ENCODE measurements at places on chromosomes 2 and 18.

- peak; percentile 56 for DNase-seq
Measured at GRCh38 chr18:34493099-34493544, 217.0 kb upstream of the DTNA start.

DNA sequence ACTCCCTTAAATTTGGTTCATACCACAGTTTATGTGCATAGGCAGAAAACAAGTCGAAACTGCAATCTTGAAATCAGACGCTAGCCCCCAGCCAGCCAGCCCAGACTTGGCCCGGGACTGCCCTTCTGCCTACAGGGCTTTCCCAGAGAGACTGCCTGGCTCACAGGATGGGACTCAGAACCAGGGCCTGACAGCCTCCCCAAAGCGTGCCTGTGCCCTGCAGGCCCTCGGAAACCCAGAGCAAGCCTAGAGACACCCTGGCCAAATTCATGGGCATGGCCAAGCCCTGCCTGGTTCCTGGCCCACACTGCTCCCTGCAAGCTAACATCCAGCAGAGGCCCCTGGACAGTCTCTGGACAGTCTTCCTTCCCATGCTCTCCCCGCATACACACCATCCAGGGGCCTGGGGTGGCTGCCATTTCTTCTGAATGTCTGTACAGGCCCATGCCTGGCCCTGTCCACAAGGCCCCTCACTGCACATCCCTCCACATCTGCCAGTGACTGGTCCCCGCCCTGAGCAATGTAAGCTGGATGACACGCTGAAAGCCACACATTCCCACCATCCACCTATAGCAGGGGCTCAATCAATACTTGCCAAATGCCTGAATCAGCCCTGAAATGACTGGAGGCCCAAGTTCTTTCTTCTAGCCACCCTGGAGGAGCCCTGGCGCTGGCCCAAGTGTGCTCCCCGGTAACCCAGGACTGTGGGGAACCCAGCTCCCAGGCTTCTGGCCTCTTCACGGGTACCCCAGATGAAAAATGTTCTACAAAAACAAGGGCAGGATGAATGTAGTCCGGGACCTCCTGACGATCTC is 73.1 kb downstream of the HDAC4 start:
- DNase-seq, result no peak

GRCh38 chr2:673615-674320 is 3.4 kb downstream of the TMEM18 start:
- DNase-seq, result peak; percentile 31

DNA sequence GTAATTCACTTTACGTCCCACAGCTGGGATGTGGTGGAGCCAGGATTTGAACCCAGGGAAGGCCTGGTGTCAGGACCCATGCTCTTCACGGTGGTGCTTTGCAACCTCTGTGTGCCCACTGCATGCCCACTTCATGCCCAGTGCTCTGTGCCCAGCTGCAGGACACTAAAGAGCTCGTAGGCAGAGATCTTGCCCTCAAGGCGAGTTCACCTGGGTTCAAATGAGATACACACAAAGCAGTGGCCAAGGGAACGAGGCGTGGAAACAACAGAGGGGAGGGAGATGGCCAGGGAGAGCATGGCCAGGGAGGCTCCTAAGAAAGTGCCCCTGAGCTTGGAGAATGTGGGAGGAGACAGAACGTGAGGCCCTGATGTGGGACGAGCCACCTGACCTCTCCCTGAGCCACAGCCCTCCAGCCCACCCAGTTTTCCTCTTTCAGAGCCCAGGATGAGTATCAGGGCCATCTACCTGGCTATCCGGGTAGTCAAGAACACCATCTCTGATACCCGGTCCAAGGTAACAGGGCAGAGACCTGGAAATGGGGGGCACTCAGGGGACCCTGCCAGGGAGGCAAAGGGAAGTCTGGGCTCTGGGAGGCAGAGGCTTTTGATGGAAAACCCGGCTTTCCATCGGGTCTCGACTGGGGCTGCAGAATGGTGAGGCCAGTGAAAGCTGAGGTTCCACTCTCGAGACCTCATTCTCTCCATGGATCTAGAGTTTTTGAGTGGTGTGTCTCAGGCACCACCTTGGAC is 20.4 kb downstream of the MROH2A start:
- DNase-seq, result no peak

GRCh38 chr2:204900487-204900886 is 355.2 kb downstream of the PARD3B start:
- no peak for DNase-seq

GRCh38 chr18:77004555-77005380 is 127.8 kb downstream of the MBP start:
- no peak for DNase-seq

DNA sequence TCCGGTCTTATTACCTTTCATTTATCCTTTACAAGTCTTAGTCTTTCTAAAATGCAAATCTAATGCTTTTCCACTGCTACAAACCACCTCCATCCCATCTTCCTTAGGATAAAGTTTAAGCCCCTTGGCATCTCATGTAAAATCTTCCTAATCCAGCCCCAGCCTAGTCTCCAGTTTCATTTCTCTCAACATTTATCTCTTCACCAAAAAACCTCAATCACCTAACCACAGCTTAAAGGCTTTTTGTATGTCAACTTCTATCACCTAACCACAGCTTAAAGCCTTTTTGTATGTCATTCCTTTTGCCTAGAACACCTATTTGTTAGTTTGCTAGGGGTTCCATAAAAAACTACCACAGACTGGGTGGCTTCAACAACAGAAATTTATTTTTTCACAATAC is 4.2 kb downstream of the TRAK2 start:
- DNase-seq, result no peak

DNA sequence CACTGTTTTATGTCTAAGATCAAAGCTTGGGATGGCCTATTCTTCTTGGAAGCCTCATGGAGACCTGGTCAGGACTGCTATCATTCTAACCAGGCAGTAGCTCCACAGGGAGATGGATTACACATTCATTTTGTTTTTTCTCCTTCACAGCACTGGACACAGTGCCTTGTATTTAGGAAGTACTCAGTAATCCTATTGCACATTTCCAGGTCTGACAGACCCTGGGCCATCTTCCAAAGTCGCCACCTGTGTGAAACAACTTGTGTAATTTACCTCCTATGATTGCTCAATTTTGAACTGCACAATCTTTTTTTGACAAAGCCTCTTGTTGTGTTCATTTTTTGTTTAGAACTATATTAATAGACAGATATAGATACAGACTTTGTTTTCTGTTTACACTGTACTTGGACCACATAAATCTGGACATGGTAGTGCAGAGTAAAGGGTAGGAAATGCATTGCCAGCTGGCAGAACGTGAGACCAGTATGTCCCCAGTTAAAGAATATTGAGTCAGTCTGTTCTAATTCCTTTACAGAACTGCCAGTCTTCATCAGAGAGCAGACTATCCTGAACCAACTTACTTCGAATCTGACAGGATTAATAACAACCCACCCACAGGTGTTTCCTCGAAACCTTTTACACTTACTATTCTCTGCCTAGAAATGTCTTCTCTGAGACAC is 277.8 kb upstream of the CYRIA start:
- DNase-seq, result no peak

GRCh38 chr18:34965108-34965507 is 76.1 kb upstream of the MAPRE2 start:
- DNase-seq, result no peak

- DNase-seq, result no peak
Measured at GRCh38 chr2:114742245-114742644, 299.8 kb downstream of the DPP10 start.

DNA sequence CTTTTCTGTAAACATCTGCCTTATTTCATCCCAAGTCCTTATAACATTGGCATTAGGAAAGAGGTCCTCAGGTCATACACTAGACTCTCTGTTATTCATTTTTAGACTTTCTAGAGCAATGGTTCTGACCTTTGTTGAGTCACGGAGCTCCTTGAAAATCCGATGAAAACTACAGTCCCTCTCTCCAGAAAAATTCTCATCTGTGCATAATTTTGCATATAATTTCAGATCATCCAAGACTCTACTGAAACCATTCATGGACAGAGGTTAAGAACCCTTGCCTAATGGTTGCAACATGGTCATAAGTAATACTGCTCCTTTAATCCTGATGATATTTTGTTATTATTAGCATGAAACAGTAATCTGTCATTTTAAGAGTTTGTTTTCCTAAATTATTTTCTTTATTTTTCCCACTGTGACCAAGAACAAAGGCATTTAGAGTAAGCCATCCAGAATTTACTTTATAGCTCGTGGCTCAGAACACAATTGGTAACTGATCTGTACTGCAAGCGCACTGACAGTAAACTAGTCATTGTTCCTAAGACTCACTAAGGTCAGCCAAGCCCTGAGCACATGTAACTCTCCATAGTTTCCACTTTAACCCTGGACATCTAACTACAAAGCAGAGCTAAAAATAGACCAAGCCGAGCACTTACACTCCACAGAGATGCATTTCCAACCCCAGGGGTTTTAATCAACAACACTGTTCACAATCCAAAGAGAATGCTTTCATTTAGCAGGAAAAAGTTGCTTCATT is 8.4 kb downstream of the MYOM1 start:
- peak; percentile 25 for DNase-seq

DNA sequence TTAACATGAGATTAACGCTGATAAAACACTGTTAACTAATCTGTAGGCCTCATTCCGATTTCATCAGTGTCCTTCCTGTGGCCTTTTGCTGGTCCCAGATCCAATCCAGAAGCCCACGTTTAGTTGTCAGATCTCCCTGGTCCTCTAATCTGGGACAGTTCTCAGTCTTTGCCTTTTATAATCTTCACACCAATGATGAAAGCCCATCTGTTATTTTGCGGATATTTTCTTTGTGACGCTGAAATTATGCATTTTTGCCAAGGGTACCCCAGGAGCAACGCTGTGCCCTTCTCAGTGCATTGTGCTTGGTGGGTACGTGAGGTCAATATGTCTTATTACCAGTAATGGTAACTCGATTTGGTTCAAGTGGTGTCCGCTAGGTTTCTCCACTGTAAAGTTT is 51.1 kb downstream of the COPS8 start:
- no peak for DNase-seq

DNA sequence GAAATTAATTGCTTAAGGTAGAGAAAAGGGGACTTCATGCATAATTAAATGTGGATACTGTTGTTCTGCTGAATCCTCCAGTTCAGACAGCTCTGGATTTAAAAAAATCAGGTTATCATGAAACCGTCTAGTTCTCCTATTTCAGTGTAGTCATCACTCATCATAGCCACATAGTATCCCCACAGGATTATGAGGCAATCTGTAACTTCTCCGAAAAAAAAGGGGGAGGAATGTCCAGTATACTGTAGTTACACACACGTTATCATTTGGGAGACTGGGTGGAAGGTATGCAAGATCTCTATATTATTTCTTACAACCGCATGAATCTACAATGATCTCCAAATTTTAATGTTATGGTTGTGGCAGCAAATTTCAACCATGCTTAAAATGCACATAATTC is 114.0 kb downstream of the HIBCH start:
- DNase-seq, result no peak

- peak; percentile 19 for DNase-seq
Measured at GRCh38 chr2:158024288-158024898, 77.3 kb upstream of the UPP2 start.
